CD4-positive, alpha-beta T cell treated with Interleukin-17A for 1 hour (primary cell): ENCODE measurements at places on chromosomes 11 and 22.
A peak's percentile ranks its signal among the peaks of the same experiment; 100 is the strongest.

GRCh38 chr11:17457396-17458173, 19.1 kb downstream of the ABCC8 start:
- no peak for DNase-seq

- DNase-seq, result no peak
Observed at GRCh38 chr22:26789951-26790350, 132.6 kb downstream of the MIAT start.

GRCh38 chr11:31966846-31967245, 124.0 kb upstream of the RCN1 start:
- no peak for DNase-seq

DNA sequence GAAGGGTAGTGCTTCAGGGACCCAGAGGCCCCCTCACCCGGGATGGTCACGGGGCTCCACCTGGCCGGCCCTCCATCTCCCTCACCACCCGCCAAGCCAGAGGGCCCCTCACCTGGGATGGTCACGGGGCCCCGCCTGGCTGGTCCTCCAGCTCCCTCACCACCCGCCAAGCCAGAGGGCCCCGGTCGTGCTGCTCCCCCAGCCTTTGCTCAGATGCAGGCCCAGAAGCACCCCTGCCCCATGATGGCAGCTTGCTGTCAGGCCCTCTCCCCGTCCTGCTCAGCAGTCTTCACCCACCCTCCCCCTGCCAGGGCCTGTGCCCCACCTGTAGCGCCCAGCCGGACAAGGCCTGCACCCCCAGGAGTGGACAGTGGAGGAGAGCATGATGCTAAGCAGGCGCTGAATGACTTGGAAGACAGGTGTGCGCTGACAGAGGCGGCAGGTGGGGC, 7.3 kb downstream of the DENND6B start:
- no peak for DNase-seq

GRCh38 chr22:44242946-44243724, 62.4 kb downstream of the PARVG start:
- no peak for DNase-seq

GRCh38 chr11:120188811-120189455, 21.9 kb upstream of the OAF start:
- no peak for DNase-seq

DNA sequence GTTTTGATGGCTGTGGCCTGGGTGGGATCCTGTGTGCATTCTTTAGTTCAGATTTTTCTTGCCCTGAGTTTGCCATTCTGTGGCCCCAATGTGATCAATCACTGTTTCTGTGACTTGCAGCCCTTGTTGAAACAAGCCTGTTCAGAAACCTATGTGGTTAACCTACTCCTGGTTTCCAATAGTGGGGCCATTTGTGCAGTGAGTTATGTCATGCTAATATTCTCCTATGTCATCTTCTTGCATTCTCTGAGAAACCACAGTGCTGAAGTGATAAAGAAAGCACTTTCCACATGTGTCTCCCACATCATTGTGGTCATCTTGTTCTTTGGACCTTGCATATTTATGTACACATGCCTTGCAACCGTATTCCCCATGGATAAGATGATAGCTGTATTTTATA, 620 bp downstream of the OR4C16 start:
- no peak for DNase-seq

DNA sequence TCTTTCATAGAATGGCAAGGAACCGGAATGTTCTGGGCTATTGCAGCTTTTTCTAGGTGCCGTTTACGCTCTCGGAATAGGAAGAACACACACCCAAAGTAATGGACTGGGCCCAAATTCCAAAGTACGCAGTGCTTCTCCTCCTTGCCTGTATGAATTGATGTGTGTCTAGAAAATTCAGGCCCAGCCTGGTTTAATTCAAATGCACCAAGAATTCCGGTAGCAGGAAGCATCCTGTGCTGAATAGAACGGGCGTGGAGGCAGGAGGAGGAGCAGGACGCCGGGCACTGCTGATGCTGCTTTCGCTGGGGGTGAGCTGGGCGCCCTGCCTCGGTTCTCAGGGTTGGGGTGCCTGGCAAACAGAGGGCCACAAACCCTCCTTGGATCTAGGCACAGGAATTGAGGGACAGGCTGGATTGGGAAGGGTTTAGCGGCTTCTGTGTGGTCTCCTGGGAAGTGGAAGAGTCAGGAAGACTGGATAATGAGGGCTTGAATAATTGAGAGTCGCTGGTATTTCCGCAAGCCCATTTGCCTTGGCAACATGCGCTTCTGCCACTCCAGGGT, 2.0 kb downstream of the PARVB start:
- no peak for DNase-seq

GRCh38 chr11:17606233-17607082, 59.4 kb downstream of the OTOG start:
- no peak for DNase-seq

DNA sequence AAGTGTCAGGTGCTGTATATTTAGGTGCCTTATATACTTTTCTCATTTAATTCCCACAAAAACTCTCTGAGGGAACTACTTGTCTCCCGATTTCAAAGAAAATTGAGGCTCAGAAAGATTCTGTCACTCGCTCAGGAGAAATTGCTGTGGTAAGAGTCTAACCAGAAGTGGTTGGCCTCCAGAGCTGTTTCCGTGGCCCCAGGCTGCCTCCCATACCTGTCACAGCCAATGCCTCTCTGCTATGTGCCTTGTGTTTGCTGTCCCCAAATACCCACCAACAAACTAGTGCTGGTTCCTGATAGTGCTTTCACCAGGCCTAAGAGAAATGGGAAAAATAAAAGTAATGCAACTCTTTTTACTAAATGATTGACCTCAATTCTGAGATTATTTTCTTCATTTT, 21.0 kb upstream of the TMEM86A start:
- DNase-seq, result no peak

DNA sequence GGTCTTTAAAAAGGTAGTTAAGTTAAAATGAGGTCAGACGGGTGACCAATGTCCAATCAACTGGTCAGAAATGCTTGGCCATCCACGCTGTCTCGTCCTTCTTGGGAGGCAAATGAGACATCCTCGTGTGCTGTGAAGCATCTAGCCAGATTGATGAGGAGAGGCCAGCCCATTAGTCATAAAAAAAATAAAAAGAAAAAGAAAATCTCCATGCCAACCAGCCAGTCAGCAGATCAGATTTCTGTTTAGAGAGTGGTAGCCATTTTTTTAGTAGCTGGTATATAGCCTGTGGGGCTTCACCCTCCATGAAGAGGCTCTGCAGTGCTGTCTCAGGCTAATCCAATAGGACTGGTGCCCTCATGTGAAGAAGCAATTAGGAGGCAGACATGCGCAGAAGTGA, 343.1 kb upstream of the SYN3 start:
- no peak for DNase-seq

DNA sequence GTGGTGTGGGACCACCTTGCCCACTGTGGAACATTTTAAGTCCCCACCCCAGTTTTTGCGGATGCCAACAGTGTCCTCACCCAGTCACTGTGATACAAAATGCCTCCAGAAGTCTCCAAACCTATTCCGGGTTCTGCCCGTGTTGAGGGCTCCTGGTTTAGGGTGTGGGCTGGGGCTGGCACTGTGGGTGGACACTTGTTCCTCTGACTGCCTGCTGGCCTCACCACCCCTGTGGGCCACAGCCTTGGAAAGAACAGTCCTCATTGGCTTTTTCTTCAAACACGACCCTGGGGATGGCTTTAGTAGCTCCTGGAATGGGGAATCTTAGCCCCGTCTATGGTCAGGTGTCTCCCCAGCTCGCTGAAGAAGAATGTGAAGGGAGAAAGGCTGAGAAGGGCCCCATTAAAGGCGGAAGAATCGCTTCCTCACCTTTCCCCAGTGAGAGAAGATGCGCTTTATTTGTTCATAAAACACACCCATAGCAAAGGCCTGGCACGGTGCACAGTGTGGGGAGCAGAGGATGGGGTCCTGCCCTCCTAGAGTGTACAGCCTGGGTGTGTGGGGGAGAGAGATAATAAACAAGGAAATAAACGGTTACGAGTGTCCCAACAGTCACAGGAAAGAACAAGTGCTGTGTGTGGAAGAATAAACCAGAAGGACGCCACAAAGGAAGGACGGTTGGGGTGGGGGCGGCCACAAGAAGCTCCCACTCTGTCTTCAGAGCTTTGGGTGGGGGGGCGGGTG, 91.6 kb upstream of the SLC22A12 start:
- DNase-seq, result no peak

DNA sequence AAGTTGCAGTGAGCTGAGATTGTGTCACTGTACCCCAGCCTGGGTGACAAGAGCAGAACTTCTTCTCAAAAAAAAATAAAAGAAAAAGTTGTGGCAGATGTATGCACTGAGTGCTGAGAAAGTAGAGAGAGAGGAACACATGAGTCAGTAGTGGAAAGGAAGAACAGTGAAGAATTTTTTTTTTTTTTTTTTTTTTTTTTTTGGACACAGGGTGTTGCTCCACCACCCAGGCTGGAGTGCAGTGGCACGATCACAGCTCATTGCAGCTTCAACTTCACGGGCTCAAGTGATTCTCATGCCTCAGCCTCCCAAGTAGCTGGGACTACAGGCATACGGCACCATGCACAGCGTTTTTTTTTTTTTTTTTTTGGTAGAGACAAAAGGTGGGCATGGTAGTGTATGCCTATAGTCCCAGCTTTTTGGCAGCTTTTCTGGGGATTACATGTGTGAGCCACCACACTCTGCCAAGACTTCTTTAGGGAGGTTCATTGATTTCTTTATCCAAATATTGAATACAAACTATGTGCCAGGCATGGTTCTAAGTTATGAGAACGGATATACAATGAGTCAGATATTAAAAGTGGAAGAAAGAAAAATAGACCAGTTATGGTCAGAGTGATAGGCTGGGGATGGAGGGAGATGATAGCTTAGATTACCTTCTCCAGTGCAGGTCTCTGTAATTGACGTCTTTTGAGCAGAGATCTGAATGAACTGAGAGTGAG, 62.0 kb downstream of the YAP1 start:
- no peak for DNase-seq

DNA sequence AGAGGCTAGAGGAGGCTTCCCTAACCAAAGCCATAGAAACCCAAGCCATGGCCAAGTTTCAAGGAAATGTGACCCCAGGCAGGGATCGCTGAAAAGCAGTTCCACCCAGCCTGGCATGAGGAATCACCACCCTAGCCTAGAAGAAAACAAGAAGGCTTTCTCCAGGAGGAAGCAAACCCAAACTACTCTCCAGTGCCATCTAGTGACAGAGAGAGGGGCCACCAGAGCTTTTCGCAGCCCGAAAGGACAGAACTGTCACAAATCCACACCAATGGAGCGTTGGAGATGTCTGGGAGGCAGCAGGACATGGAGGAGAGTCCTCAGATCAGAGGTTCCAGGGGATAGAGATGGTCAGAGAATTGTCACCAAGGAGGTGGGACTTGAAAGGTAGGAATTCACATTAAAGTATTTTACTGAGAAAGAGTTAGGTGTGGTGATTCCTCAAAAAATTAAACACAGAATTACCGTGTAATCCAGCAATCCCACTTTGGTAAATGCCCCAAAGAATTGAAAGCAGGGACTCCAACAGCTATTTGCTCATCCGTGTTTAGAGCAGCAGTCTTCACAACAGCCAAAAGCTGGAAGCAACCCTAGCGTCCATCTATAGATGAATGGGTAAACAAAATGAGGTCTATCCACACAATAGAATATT, 67.3 kb upstream of the NUP50 start:
- DNase-seq, result peak; percentile 44

DNA sequence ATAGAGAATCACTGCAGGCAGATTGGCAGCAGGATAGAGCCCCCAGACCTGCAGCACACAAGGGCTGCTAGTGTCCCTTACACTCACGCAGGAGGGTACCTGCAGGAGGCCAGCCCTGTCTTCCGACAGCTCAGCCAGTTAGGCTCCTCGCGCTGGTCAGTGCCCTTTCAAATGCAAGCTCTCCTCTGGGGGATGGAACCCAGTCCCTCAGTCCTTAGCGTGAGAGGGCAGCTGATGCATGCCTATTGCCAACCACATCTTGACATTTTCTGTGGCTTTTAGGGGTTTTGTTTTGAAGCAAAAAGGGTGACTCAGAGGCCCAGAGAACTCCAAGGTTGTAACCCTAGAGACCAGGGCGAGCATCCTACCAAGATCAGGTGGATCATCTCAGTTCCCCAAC, 40.0 kb downstream of the WNT11 start:
- DNase-seq, result no peak

DNA sequence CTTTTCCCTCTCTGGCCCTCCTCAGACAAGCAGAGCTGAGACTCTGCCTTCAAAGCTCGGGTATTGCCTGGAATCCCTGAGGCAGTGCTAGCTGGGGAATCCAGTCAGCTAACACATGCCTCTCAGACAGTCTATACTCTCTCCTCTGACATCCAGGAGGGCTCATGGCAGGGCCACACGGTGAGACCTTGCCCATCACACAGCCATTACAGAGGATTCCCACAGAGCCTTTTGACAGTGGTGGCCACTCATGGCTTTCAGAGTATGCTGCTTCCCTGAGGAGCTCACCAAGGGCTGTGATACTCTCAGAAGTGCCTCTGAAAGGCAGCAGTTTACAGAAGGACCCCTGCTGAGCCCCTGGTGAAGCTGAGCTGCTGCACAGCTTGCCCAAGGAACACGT, 165.3 kb downstream of the RRAS2 start:
- DNase-seq, result no peak

GRCh38 chr11:19089421-19089820, 27.5 kb upstream of the ZDHHC13 start:
- DNase-seq, result no peak

DNA sequence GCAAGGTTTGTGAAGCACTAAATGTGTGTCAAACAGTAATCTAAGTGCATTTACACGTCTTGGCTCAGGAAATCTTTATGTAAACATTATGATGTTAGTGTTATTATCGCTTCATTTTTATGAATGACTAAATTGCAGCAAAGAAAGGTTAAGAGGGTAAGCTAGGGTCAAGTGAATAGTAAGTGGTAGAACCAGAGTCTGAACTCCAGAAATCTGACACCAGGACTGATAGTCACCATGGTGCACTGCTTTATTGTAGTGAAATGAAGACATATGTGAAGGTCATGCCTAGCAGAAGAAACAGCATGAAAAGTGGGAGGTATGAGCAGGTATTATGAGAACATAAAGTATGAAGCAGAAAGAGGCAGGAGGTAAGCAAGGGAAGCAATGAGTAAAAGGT, 368.7 kb upstream of the TENM4 start:
- DNase-seq, result no peak

DNA sequence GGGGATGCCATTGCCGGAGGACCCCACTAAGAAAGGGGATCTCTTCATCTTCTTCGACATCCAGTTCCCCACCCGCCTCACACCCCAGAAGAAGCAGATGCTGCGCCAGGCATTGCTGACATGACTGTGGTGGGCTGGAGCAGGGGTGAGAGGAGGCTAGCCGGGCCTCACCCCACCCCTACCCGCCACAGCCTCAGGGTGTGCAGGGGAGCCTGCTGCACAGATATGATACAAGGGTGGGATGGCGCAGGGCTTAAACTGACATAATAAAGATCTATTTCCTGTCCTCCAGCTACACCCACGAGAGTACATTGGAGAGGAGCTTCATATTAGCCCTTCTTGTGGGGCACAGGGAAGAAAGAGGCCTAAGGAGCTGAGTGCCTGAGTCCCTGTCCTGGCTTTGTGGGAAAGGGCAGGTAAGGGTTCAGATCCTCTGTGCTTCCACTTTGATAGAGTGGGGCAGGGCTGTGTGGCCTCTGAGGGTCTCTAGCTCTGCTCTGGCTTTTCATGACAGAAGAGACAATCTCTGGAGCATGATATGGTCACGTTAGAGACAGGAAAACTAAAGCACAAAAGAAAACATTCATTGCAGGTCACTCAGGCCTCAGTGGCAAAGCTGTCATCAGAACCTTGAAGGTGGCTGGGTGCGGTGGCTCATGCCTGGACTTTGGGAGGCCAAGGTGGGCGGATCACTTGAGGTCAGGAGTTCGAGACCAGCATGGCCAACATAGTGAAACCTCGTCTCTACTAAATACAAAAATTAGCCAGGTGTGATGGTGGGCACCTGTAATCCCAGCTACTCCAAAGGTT, 12.4 kb downstream of the UCP2 start:
- DNase-seq, result peak; percentile 65
